Stimulated activated CD4-positive, alpha-beta T cell treated with anti-CD3 and anti-CD28 coated beads, Interleukin-1b, Interleukin-23, amount 100 ng/mL, for 24 hours (primary cell): ENCODE measurements at places on chromosomes 11 and 22.

DNA sequence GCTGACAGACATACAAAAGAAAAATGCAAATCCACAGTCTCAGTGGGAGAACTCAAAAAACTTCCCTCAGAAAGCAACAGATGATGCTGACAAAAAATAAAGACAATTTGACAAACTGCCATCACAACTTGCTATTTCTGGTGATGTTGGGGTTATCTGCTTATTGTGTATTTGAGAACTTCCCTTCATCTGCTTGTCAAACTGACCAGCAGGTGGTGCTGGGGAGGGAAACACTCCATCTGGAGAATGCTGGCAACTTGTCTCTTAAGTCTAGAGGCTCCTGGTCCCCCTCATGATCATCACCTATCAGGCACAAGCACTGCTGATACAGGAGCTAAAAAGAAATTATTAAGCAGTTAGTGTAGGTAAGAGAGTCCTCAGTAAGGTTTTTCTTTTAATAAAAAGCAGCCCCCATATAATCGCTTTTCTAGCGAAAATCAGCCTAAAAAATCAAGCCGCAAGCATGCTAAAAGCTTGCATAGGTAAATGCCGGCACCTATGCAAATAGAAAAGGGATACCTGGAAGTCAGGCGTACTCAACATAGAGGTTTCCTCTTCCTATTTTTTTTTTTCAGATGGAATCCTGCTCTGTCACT, 9.8 kb upstream of the FAM111B start:
- peak; percentile 34 for DNase-seq

- DNase-seq = no peak
Observed at GRCh38 chr11:81497202-81497804, 1236.4 kb downstream of the FAM181B start.

- DNase-seq = no peak
Observed at GRCh38 chr11:44034639-44035038, 13.1 kb upstream of the ACCSL start.

DNA sequence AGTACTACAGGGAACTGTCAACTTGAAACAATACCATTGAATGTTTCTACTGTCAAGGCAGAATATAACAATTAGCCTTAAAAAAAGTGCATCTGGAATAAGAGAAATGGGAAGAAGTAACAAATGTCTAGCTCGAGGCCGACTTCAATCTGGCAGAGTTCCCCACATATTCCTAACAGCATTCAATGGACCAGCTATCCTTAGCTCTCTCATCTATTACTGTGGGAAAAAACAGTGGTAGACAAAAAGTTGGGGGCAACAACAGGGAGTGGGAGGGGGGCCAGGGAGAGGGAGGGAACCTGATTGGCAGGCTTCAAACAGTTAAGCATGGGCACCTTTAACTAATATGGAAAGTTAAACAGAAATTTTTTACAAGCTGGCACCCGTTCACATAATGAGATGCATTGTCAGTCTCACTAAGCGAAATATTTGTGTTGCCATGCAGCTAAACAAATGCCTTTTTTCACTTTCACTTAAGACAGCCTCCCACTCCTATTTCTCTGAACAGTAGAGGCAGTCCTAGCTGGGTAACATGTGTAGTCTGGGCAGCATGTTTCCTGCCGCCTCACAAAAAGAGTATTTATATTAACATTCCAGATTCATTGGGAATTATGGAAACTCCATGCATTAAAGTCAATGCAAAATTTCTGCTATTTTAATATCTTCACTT, 62.2 kb upstream of the SOX6 start:
- DNase-seq = no peak

GRCh38 chr11:87820011-87820410, 355.2 kb downstream of the RAB38 start:
- DNase-seq = no peak

DNA sequence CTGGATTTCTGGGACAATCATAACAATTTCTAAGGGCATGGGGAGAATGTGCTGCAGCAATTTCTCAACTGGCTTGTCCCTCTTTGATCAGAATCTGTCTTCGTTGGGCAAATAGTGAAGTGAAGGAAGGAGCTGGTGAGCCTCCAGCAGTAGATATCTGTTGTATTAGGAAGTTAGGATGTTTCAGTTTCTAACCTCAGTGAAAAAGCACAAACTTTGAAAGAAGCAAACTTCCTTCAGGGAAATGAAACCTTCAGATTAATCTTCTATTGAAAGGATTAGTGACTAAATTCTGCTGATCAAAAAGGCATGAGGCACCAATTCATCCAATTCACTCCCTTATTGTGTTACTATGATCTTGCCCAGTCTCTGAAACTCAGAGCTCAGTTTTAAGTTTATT, 24.3 kb downstream of the LMO2 start:
- no peak for DNase-seq

DNA sequence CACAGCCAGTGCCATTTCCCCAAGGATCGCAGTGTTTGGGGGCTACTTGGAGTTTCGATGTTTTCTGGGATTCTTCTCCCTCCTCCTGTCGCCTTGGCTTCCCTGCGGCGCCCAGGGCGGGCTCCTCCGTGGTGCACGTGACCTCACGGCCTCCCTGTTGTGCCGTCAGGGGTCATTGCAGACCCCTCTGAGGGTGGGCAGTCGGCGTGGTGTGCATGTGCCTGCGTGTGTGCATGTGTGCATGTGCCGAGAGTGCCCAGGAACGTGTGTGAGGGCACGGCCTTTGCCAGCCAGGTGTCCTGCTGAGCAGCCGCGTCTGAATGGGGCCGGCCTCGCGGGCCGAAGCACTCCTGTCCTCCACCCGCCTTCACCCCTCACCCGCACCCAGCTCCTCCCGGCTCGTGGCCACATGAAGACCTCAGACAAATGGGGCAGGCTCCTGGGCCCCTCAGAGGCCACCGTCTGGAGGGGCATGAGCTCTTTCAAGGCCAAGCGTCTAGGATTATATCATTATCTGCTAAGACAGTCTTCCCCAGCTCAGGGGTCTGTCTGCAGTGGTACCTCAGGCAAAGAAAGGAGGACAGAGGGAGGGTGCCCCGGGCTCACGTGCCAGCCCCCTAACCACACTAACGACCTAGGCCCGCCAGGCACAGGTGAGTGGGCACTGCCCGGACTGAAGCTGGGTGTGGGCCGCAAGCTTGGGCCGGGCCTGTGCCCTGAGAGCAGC, 9.4 kb upstream of the MRPL23 start:
- DNase-seq = no peak

GRCh38 chr11:121550247-121551030, 97.7 kb upstream of the SORL1-AS1 start:
- DNase-seq = no peak

- DNase-seq = no peak
Observed at GRCh38 chr11:57746920-57747319, 4.7 kb downstream of the BTBD18 start.

GRCh38 chr22:27554106-27554811, 247.3 kb downstream of the MN1 start:
- DNase-seq = no peak

GRCh38 chr11:61327669-61328071, 5.2 kb downstream of the DDB1 start:
- DNase-seq = no peak

DNA sequence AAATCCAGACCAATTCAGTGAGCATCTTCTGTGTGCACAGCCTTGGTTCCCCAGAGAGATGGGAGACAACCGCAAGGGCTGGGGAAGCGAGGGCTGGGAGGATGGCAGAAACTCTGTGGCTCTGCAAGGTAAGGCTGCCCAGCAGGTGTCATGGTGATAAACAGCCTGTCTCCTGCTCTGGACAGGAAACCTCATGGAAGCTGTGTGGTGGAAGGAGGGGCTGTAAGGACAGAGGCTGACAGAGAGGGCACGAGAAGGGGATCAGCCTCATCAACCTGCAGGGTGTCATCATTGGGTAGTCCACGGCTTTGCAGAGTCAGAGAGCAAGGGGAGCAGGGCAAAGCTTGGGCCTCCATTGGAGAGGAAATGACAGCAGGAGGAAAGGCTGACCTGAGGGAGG, 138.4 kb upstream of the CADM1 start:
- DNase-seq = no peak

GRCh38 chr11:133118563-133119268, 413.6 kb downstream of the OPCML start:
- DNase-seq = no peak
